ENCODE measurements at places on chromosomes 5 and 9.

DNA sequence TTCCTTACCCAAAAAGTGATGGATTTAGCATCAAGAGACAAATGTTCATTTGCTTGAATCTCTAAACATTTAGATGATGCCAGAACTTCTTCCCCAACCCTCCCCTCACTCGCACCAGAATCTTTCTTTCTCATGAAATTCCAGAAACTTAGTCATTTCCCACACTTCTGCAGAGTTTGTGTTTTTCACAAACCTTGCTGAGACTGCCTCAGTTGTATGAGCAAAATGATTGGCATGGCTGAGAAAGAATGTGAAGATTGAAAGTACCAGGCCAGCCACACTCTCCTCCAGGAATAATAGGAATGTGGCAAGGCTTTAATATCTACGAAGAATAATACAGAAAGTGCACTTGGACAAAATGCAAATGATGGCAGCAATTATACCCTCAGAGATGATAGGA is 428.3 kb upstream of the CDH6 start:
- DNase-seq, result no peak

- DNase-seq, result no peak
Measured at GRCh38 chr5:16066810-16067209, 112.8 kb downstream of the MARCHF11 start.

- no peak for DNase-seq
Measured at GRCh38 chr5:122774519-122774860, 390 bp upstream of the SNX2 start.

- no peak for DNase-seq
Measured at GRCh38 chr9:124264823-124265233, 7.1 kb downstream of the NEK6 start.

- DNase-seq, result no peak
Measured at GRCh38 chr5:59458321-59458720, 435.2 kb downstream of the PDE4D start.

GRCh38 chr9:72445306-72445995 is 76.0 kb upstream of the TMC1 start:
- DNase-seq, result no peak

GRCh38 chr5:119031905-119032304 is 39.0 kb upstream of the DMXL1 start:
- DNase-seq, result no peak

DNA sequence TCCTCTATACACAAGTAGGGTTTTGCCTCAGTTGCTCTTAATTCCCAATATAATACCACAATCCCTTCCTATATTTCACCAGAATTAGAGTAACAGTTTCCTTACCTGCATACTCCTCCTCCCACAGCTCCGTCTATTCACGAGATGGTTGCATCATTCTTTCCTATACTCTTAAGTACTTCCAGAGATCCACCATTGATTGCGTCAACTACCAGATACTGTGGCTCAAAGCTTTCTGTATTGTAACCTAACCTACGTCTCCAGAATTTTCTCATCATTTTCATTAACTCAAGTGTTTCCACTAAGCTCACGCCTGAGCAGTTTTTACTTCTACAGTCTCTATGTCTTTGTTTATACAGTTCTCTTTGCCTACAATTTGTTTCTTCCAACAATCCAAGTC is 31.2 kb upstream of the MINAR2 start:
- no peak for DNase-seq

GRCh38 chr5:174818430-174818829 is 94.0 kb downstream of the MSX2 start:
- no peak for DNase-seq

DNA sequence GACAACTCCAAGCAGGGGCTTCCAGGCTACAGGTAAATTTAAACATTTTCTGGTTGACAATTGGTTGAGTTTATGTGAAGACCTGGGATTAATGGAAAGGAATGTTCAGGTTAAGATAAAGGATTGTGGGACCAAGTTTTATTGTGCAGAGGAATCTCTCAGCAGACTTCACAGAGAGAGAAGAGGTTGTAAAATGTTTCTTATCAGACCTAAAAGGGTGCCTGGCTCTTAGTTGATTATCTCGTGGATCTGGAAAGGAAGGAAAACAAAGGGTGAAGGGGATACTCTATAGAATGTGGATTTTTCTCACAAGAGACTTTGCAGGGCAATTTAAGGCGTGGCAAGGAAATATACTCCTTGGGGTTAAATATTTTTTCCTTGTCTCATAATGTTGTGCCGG is 96.5 kb upstream of the RASGRF2 start:
- DNase-seq, result no peak

DNA sequence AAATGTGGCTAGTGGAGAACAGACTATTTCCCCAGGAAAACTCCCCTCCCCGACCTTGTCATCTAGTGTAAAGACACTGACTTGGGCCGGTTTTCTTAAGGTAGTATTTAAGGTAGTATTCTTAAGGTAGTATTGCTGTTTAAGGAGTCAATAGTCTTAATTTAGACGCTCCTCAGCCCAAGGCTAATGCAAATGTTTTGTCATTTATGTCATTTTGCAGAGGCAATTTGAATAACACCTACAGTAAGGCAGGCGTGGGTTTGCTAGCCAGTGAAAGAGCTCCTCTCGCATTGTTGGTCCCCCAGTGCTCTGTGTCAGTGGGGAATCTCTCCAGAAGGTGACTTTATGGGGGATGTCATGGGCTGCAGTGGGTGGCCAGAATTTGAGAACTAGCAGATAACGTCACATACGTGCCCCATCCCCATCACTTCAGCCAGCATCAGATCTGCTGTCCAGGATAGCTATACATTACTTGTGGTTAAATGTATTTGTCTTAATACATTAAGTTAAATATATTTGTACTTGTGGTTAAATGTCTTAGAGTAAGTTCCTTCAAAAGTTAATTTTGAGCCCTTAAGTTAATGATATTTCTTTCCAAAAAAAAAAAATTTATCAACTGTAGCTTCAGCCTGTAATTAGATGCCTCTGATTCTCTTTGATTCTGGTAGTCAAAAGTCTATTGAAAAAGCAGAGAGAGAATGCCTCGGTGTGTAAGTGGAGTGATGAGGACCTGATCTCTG is 2.6 kb downstream of the PPP1R26 start:
- DNase-seq, result no peak

GRCh38 chr5:125326150-125326510 is 579.7 kb upstream of the ZNF608 start:
- no peak for DNase-seq

DNA sequence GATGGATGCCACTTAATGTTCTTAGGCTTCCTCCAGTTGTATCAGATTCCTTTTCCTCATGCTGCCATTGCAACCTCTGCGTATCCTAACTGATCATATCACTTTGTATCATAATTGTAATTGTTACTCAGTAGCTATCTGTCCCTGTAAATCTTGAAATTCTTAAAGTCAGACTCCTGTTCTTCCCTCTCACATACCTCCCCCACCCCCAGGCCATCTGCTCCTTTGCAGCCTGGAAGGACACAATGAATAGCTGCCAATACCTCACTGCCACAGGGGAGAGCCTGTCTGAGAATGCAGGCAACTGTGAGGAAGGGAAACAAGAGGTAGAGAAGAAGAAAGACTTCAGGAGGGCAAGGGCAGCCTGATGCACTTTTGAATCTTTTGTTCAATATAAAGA is 228.5 kb downstream of the ENC1 start:
- no peak for DNase-seq
